ENCODE measurements at places on chromosomes 2 and 18. TPM values are rescaled to one million over a fixed set of nuclear protein-coding genes. Genes with fewer than 3 reads are reported as not detected.

DNA sequence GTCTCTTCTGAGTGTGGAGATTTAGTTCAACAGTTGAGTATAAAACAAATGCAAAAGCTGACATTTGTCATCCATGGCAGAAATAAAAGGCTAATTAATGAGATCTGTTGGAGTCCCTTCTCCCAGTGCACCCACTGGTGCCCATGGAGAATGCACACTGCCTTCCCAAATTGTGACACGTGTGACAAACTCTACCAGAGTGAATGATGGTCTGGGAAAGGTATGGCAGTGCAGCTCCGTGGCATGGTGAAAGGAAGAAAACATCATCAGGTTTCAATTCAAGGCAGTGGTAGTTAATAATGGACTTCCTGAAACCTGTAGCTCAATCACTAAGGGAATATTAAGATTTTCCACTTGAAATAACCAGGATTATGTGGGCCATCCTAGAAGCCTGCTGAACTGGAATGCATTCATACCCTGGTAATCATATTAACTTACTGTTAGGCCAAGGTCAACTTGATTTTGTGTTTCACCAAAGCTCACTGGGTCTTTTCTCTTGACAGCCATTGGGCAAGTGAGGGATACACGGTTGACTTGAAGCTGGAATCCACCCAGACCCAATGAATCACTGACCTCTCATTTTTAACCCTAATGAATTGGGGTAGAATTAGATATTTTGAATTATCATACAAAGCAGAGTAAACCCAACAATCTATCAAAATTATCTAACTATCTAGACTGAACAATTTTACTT, 167.6 kb downstream of the AFF3 start:
- no peak for DNase-seq

- DNase-seq = no peak
These were observed 582.8 kb downstream of the ZEB2 start for GRCh38 chr2:143936848-143937722.

DNA sequence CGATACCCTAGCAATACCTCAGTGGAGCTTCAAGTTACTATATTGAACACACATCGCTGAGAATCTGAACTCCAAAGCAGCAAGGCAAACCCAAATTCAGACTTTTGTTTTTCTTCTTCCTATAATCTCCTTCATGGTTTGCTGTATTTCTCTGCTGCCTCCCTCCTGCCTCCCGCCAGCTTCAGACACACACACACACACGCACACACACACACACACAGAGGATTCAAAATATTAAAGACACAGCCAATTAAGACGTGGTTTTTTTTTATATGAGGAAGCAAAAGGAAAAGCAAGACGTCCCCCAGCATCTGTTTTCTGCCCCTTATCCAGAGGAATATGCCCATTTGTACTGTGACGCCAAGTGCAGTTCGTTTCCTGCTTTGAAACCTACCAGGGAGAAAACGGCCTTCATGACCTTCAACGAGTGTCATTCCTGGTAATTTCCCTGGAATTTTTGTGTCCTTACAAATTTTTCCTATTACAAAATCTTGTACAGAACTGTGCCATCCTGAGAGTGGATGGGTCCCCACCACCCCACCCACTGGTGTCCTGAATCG, 547.9 kb upstream of the ID2 start:
- no peak for DNase-seq

DNA sequence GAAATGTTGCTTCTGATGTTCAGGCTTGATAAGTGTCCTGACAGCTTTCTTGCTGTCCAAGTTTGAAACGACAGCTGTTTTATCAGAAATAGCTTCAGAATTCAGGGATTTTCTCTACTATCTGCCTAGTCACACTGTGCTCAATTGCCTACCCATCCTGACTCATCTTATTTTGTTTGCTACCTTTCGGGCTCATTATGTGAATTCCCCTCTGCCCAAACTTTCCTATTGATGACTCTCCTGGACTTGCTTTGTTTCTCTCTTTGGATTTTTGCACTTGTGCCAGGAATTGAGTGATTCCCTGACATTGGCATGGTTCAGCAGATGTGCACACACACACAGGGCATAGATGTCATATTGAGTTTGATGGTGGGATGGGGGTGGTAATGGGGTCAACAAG, 1052.6 kb upstream of the PIK3C3 start:
- no peak for DNase-seq

- peak; percentile 22 for DNase-seq
These were observed 784.8 kb upstream of the CDH2 start for GRCh38 chr18:28961669-28962228.

Gene RNF149
- 72.1 TPM for polyA plus RNA-seq

DNA sequence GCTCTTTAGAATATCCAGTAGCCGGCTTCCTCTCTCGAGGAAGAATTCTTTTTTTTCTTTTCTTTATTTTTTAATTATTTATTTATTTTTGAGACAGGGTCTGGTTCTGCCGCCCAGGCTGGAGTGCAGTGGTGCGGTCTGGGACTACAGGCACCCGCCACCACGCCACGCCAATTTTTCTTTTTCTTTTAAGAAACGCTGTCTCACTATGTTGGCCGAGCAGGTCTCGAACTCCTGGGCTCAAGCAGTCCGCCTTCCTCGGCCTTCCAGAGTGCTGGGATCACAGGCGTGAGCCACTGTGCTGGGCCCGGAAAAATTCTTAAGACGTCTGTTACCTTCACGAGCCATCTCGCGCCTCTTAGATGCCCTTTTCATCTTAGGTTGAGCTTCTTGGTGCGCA, 931 bp upstream of the TMEM131 start:
- no peak for DNase-seq

GRCh38 chr2:143263066-143263625, 133.9 kb downstream of the ARHGAP15 start:
- no peak for DNase-seq

Gene IL1F10
- polyA plus RNA-seq = not detected

- DNase-seq = no peak
These were observed 128.0 kb downstream of the SPP2 start for GRCh38 chr2:234178330-234179030.

DNA sequence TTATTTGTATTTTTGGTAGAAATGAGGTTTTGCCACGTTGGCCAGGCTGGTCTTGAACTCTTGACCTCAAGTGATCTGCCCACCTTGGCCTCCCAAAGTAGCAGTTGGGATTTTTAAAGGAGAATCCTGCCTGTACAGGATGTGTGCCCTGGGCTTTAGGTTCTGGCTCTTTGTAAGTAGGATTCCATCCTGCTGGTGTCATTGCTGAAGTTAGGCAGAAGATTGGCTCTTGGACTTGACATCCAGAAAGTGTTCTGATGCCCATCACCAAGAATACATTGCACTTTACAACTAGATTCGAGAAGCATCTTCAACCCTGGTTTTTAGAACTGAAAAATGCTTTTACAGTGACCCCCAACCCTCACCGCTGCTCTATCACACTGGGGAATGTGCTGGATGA, 4.4 kb upstream of the TWIST2 start:
- DNase-seq = no peak

DNA sequence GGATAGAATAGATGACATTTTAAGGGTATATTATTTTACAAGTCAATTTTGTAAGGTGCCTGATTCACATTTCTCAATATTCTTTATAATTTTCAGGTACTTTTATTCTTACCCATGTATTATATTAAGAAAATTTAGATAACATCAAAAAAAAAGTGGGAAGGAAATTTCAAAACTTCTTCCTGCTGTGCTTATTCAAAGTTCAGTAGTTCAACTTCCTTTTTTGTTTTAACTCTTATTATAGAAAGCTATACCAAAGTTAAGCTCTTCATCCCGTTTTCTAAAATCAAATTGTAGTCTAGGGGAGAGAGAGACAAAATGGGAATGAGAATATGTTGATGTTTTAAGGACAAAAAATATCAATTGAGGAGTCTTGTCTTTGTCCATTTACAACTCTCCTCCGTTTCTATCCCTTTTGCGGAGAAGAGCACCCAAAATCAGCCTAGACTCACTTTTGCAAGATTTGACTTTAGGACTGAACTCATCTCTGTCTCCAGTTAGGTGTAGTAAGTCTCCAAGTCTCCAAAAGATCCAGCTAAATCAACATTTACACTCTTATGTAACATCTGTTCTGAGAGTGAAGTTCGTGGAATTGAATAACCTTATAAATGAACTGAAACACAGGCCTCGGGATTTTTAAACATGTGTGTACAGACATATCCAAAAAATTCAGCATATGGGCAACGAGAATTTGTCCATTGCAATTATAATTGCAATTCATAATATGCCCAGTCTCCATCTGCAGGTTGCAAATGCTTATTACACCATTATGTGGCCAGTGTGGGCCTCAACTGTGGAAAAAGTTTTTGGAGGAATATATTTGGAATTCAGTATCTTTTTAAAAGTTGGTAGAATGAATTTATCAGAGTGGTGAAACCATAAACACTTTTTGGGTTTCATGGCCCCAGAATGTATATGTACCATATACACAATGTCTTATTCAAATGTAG, 23.9 kb downstream of the FAM124B start:
- DNase-seq = no peak

- DNase-seq = no peak
These were observed 69.8 kb upstream of the WIPF1 start for GRCh38 chr2:174667250-174667860.

Gene CFAP221
- 38.8 TPM for polyA plus RNA-seq

GRCh38 chr2:160145471-160145870, 54.6 kb downstream of the ITGB6 start:
- no peak for DNase-seq

Gene CXCR1
- not detected for polyA plus RNA-seq

Gene RAB11FIP5
- 43.9 TPM for polyA plus RNA-seq

Gene PRKAG3
- polyA plus RNA-seq = 0.15 TPM

GRCh38 chr2:109214651-109215371, 85.8 kb downstream of the SH3RF3 start:
- DNase-seq = no peak

Gene GNLY
- 0.27 TPM for polyA plus RNA-seq

Gene PCBP1
- polyA plus RNA-seq = 246 TPM

Gene MEMO1
- polyA plus RNA-seq = 36.1 TPM

DNA sequence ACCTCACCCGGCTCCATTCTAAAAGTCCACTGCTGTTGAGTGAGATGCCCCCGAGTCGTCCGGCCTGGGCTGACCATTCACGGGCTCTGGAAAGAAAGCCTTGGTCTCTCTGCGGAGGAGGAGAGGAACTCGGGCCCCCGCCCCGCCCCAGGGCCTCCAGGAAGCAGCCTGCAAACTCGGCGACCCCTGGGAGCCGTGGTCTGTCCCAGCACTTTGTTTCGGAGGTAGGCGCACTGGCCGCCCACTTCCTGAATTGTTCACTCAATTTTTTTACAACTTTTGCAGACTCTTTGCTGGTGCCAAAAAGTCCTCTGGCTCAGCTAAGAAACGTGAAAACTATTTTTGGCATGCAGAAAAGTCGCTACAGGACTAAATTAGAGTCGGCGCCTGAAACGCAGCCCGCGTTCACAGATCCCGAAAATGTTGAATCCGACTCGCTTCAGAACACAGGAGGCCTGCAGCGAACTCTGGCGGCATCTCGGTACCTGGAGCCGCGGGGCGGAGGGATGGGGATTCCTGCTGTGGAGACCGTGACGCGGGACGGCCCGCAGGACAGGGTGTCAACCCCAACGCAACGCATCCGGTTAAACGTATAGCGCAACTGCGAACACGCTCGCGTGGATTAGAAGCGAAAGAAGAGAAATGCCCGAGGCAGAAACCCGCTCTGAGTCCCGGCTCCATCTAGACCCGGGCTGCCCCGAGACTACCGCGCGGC, 1.5 kb downstream of the PXDN start:
- peak; percentile 87 for DNase-seq

DNA sequence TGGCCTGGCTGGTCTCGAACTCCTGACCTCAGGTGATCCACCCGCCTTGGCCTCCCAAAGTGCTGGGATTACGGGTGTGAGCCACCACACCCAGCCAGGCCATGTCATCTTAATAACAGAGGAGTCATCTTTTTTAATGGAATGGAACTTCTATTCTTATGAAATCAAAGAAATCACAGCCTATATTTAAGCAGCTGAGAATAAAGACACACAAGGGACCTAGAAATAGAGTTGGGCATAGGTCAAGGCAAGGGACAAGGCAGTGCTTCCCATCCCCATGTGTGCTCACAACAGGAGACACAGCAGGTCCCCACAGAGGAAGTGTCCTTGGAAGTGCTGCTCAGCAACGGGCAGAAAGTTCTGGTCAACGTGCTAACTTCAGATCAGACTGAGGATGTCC, 3.2 kb downstream of the SNX17 start:
- DNase-seq = no peak

- no peak for DNase-seq
These were observed 28.7 kb upstream of the SLC25A52 start for GRCh38 chr18:31789409-31789808.

GRCh38 chr2:177020524-177021119, 192.0 kb upstream of the HNRNPA3 start:
- no peak for DNase-seq

DNA sequence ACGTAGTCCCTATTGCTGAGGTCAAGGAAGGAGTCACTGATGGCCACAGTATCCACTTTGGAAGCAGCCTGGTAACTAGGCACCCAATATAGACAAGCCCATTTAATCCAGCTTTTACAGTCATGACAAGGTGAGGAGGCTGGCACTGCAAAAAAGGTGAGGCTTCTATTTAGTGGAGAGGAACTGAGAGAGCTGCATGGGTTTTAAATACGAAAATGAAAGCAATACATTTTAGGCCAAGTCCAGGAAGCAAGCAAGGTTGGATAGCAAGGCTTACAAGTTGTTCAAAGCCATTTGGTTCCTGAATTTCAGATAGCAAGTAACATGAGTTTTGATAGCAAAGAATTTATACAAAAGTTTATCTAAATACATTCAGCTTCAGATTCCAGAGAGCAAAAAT, 80.4 kb downstream of the SGPP2 start:
- no peak for DNase-seq

- no peak for DNase-seq
These were observed 488.3 kb downstream of the DLGAP1 start for GRCh38 chr18:3966642-3967358.

- DNase-seq = peak; percentile 68
These were observed 128.5 kb upstream of the RAB12 start for GRCh38 chr18:8480506-8481328.

DNA sequence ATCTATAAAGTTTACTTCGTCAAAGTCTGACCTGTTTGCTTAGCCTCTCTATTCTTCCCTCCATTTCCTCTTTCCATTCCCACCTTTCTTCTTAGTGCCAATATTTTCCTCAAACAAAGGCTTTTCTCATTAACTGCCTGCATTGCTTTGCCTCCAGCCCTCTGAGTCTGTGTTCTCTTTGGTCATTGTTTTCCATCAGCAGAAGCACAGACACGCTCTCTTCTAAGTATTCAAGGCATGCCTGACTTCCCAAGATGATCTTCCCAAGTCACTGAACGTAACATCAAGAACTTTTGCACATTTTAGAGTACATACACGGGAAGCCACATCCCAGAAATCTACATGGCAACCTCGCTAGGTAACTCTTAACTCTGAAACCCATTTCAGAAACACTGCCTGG, 32.6 kb upstream of the ANXA4 start:
- no peak for DNase-seq

- DNase-seq = no peak
These were observed 31.5 kb upstream of the ATIC start for GRCh38 chr2:215280326-215280725.

DNA sequence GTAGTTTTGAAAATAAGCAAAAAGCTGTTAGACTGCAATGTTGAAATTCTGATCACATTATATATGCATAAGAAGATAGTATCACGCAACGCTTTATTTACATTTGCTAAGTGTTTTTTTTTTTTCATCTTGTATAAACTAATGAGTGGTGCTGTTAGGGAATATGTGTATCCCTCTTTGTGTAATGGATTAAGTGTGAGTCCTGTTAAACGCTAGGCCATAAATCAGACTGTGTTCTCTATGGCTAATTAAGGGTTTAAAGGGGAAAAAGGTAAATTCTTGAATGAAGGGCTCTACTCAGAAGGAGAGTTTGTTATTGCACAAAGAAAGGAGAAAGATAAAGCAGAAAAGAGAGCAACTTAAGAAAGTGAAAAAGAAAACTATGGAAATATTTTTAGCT, 4.8 kb upstream of the ASXL3 start:
- DNase-seq = no peak

Measured in left kidney (tissue), 8 donors.